ENCODE measurements at places on chromosomes 12 and 14.

DNA sequence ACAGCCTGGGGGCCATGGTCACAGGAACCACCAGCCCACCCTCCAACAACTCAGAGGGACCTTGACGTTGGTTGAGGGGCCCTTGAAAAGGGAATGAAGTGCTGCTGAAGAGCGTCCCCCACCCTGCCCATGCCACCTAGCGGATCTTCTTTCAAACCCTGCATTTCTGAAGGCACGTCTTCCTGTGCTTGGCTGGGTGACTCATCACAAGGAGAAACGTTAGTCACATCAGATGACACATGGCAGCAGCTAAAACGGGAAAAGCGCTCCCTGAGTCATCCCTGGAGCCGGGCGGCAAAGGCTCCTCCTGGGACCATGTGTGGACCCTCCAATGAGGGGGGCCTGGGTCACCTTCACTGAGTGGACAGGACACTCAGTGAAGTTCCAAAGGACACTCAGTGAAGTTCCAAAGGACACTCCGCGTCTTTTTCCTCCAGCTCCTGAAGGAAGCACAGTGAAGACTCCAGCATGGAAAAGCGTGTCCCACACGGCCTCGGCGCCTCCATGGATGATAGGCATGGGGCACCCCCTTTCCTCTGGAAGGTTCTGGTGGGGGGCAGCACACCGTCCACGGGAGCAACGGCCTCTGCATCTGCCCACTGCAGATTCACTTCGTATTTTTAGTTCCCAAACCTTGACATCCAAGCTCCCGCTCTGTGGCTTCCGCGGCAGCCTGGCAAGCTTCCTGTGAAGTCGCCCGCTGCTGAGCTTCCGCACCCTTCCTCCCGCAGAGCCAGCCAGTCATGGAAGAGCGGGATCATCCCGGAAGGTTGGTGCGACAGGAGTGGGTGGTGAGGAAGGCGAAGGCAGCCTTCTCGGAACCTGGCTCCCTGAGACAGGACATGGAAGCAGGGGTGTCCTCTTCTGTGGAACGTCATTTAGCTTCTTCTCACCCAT is 383.4 kb downstream of the VRK1 start:
- peak; percentile 71 for DNase-seq

- DNase-seq, result no peak
Measured at GRCh38 chr14:66998013-66998412, 191.2 kb upstream of the GARIN2 start.

DNA sequence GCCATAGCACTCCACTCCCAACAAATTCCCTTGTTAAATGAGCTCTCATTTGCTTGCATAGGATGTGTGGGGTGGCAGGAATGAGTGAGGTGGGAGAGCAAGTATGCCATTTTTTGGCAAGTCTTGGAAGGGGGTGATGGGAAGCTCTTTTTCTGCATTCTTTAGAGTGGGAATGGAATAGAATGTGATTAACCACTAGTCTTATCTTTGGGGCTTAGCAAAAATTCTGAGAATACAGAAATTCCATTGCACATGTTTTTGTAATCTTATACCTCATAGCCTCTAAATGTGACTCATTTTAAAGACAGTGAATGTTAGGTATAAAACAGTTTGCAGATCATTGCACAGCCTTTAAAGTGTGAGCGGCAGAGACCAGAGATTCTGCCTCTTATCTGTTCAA is 28.4 kb upstream of the NEDD1 start:
- DNase-seq, result peak; percentile 59

- DNase-seq, result no peak
Measured at GRCh38 chr12:46027172-46027571, 36.8 kb upstream of the SCAF11 start.

All from SJSA1 (cell line).